ENCODE measurements at places on chromosomes 2 and 18. TPM values are rescaled to one million over a fixed set of nuclear protein-coding genes. Genes with fewer than 3 reads are reported as not detected.

The TMEFF2 gene
- total RNA-seq = 0.96 TPM

The CPS1 gene
- 23.7 TPM for total RNA-seq

The MROH2A gene
- not detected for total RNA-seq

The ZNF892 gene
- total RNA-seq = 5.7 TPM

The DES gene
- under 0.01 TPM for total RNA-seq

The ALPG gene
- total RNA-seq = not detected

The UGT1A10 gene
- not detected for total RNA-seq

The PDCD1 gene
- total RNA-seq = not detected

The TM4SF20 gene
- not detected for total RNA-seq

The RIT2 gene
- not detected for total RNA-seq

The ALPP gene
- total RNA-seq = not detected

The IER3IP1 gene
- total RNA-seq = 20.1 TPM

The PPP4R1 gene
- 53.9 TPM for total RNA-seq

The ANKRD62 gene
- total RNA-seq = not detected

The C2orf92 gene
- total RNA-seq = 0.39 TPM

The ZRANB3 gene
- total RNA-seq = 6.7 TPM

The C2orf80 gene
- not detected for total RNA-seq

The ASB18 gene
- total RNA-seq = not detected

The TWIST2 gene
- 63.5 TPM for total RNA-seq

The HAUS1 gene
- 72.9 TPM for total RNA-seq

The INPP5D gene
- total RNA-seq = 0.65 TPM

The PROC gene
- total RNA-seq = 0.13 TPM

The KLHL30 gene
- total RNA-seq = not detected

The NR4A2 gene
- total RNA-seq = 57.6 TPM

All from epithelial cell of alveolus of lung (primary cell).